Left cardiac atrium (tissue), 4 donors: ENCODE measurements at places on chromosomes 2 and 18.
A peak's percentile ranks its signal among the peaks of the same experiment; 100 is the strongest.

DNA sequence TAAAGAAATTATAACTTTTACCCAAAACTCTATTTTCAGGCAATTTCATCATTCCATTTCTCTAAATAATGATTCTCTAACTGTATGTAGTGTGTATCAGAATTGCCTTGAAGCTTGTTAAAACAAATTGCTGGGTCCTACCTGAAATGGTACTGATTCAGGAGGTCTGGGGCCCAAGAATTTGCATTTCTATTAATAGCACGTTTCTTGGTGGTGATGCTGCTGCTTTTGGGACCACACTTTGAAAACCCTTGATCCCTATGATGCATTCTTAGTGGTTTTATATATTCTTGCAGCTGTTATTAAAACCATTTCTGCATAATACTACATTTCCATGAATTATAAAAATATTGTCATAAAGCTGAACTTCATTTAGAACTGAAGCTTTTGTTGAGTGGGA is 140.7 kb downstream of the NCK2 start:
- no peak for DNase-seq

- DNase-seq, result peak; percentile 72
Measured at GRCh38 chr2:219997341-219997851, 370.0 kb downstream of the SLC4A3 start.

DNA sequence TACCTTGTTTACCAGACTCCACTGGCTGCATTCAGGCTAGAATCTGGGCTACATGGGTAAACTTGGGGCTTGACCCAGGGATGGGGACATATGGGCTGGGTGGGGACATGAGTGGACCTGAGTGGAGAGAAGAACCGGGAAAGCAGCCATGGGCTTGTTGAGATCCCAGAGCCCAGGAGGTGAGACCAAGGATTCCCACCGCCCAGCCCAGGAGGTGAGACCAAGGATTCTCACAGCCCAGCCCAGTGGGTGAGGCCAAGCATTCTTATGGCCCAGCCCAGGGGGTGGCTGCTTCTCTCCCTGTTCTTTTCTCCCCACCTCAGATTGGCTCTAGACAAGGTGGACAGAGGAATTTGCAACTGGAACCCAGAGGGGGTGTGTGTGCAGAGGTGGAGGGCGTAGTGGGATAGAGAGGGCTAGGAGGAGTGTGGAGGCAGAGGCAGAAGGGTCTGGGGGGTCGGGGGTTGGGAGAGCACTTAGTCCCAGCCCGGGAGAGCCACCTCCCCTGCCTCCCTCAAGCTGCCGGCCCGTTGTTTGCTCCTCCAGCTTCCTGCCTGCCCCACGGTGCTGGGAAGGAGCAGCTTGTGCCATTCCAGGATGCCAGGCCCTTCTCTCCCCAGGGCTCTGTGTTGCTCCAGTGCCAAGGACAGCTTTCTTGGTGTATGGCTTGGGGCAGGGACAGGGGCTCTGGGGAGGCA is 25.6 kb downstream of the GLI2 start:
- no peak for DNase-seq

DNA sequence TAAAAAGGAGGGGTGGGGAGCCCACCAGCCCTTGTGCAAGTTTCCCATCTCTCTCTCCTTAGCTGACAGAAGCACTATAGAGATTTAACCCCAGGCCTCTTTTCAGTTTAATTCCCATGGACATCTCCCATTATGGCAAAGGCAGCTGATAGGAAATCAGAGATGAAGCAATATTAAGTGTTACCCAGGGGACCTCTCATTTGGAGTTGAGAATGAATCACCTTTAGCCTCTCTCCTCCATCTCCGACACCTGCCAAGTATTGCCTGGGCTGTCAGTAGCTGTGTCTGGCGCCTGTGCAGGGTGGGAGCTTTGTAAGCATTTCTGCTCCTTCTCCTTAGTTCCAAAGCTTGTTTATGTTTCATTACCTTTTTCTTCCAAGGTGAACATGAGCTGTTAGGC is 109.0 kb downstream of the AQP4 start:
- no peak for DNase-seq

GRCh38 chr2:62531594-62531993 is 25.6 kb upstream of the TMEM17 start:
- no peak for DNase-seq

DNA sequence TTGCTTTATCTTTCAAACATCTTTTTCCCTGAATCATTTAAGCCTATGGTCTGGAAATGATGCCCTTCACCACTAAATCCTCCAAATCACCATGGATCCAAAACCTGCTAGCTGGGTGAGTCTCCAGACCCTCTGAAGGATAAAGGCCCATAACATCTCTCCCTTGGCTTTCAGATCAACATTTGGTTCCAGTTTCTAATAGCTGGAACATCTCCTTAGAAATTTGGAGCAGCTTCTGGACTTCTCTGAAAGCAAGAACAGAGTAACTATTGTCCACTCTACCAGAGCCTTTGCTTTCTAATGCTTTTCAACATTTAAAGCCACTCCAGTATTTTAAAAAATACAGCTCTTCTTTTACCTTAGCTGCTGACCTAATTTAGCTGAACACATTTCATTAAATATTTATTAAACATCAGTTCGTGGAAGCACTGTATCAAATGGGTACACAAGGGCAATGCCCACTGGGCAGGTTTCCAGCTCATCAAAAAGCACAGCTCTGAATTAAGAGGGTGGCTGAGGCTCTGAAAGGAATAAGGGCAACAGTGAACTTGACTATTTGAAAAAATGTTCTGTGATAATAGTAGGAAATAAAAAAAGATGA is 75.3 kb downstream of the GALNT3 start:
- DNase-seq, result no peak

DNA sequence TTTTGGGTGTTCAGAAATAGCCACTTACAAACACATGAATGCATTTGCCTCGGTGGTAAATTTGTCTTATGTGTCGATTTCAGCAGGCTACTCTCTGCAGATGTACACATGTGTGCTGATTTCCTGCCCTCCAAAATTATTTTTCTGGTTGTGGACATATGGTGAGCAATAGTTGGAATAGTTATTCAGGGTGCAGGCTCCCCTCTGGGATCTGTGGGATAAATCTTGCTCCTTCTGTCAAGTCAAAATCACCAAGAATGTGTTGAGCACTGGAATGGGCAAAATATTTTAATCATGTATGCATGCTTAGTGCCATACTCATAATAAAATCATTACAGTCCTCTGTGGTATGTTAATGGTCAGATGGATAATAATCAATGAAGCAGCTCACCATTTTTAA is 684.5 kb downstream of the BCL11A start:
- DNase-seq, result no peak

DNA sequence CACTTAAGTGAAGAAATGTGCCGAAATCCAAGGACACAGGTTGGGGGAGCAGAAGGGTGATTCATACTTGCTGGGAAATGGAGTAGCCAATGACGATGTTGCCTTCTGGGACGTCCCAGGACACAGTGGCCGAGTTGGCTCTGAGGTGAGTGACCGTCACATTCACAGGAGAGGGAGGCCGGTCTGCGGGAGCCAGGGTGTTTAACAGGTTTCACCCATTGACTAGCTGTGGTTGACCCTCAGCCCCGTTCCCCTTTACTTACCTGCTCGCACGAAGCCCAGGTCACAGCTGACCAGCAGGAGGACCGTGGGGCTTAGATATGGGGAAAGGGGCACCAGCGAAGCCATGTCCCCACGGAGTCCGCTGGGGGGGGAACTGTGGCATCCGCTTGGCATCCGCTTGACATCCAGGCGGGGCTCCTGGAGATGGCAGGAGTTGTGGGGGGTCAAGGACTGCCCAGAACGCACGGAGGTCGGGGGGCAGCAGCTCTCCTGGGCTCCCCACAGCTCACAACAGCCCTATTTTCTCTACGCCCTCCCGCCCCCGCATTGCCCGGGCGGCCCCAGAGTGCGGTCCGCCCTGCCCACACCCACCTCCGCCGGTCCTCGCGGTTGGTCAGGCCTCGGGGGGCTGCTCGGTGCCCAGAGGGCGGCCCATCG is 586 bp downstream of the FNDC4 start:
- peak; percentile 66 for DNase-seq

- DNase-seq, result no peak
Measured at GRCh38 chr2:231218366-231218765, 19.9 kb downstream of the ARMC9 start.

DNA sequence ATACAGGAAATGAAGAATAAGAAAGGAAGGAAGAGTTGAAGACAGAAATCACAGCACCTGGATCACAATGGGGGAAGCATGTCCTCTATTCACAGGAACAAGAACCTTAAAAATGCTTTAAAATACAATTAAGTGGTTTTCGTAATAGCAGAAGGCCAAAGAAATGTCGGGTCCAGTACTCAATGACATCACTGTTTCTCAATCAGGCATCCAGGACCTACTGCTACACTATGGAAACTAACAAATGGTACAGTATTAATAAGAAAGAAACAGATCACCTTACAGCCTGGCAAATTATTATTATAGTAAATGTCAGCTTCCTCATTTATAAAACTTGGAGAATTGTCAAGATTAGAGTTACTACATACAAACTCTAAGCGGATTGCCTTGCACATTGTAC is 15.8 kb downstream of the HNRNPLL start:
- no peak for DNase-seq

- DNase-seq, result peak; percentile 16
Measured at GRCh38 chr2:240463866-240464481, 28.5 kb downstream of the GPC1 start.

GRCh38 chr2:30566631-30567030 is 119.6 kb downstream of the LCLAT1 start:
- DNase-seq, result no peak

DNA sequence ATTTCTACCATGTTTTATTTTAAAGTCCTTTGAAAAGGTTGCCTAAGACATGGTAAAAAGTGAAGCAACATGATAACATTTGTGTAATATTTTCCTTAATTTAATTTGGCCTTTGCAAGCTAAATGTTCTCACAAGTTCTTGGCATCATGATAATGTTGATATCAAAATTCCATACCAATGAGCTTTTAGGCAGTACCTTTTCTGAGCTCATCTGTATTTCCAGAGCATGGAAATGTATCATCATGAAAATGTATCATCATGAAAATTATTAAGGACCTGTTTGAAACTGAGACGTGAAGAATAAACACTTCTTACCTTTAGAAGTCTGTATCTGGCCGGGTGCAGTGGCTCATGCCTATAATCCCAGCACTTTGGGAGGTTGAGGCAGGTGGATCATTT is 73.8 kb downstream of the VWC2L start:
- no peak for DNase-seq

GRCh38 chr2:960061-960736 is 9.6 kb downstream of the SNTG2 start:
- DNase-seq, result no peak

GRCh38 chr2:239552213-239552926 is 151.6 kb upstream of the HDAC4 start:
- DNase-seq, result no peak

- DNase-seq, result no peak
Measured at GRCh38 chr2:112621790-112622527, 23.8 kb upstream of the SLC20A1 start.

GRCh38 chr18:11851806-11852337 is 659 bp downstream of the CHMP1B start:
- DNase-seq, result peak; percentile 45

- no peak for DNase-seq
Measured at GRCh38 chr2:152058655-152059054, 40.2 kb downstream of the CACNB4 start.

DNA sequence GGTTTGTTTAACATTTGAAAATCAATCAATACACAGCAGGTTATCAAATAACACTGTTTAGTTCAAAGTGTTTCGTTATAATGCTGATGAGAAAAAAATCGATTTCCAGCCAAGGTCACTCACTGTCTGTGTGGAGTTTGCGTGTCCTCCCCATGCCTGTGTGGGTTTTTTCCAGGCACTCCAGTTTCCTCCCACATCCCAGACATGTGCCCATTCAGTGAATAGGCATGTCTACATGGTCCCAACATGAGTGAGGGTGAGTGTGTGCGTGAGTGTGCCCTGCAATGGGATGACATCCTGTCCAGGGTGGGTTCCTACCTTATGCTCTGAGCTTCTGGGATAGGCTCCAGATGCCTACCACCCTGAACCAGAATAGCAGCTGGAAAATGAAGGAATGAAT is 8.7 kb upstream of the GKN2 start:
- DNase-seq, result no peak
